Activated T-helper 1 cell treated with anti-CD3 and anti-CD28 coated beads, Interleukin-12 subunit alpha, Interleukin-12 subunit beta, Interleukin-2, Interleukin-4 antibody, amounts not matched to agents 30 ng/mL and 10 ng/mL and 1 ng/mL, durations not matched to agents 14 hours and 24 hours and 36 hours (primary cell): ENCODE measurements at places on chromosomes 5 and 9.

DNA sequence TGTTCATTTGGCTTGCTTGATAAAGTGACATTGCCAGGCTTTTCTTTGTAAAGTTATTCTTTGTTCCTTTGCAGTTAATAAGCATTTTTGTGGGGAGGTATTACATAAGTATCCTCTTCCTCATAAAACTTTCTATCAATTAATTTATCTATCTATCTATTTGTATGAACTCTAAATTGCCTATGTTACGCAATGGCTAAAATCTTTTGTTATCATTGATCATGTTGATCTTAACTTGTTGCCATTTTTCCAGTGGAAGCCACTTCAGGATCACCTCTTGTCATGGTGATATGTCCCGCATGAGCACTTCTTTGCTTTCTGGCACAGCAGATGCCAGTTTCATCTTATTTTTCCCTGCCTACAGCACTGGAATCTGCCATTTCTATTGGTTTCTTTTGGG, 436.7 kb upstream of the KIF2A start:
- H3K4me1 ChIP-seq = no peaks in the 10 kb centered on the region
- no peak for DNase-seq
- no peak overlapping the region for H3K27ac ChIP-seq

DNA sequence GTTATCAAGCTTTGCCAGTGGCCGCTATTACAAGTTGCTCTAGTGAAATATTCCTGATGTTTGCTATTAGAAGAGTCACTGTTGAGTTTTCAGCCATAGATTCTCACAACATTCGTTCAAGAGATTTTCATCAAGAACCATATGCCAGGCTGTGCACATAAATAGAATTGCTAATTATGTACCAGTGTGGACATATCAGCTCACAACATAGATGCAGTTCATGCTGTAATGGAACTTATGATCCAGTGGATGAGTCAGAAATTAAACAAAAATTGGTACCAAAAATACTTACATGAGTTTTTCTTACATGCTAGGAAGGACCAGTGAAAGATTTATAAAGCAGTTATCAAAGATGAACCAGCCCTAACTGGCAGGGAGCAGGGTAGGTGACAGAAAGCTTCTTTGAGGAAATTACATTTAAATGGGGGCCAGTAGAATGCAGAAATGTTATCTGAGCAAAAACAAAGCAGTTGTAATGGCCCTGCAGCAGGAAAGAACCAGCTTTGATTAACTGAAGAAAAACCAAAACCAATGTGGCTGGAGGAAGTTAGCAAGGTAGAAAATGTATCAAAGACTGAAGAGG, 404.2 kb downstream of the DNAH5 start:
- DNase-seq = no peak
- no peaks in the 10 kb centered on the region for H3K27me3 ChIP-seq
- no peaks in the 10 kb centered on the region for H3K4me1 ChIP-seq
- H3K36me3 ChIP-seq = no peaks in the 10 kb centered on the region
- no peak overlapping the region for H3K27ac ChIP-seq

DNA sequence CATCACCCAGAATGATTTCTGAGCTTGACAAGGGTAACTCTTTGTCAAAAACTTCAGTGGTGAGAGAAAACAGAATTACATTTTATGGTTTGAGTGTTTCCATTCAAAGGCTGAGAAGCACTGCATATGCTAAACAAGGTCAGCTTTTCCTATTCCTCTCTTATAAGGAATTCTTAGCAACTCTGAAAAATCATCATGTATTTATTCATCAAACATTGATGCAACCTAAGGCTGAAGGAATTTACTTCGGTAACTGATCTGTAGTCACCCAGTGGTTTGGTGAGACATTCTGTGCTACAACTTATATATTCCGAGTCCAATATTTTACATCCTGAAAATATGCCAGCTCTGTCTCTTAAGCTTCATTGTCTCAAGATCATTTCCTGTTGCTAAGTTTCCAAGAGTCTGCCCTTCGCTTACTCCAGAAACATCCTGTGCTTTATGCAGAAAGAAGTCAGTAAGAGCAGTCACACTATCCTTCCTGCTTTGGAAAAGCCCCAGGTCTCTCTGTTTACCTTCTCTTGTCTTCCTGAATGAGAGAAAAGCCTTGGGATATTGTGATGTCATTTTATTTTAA, 176.6 kb upstream of the TBCA start:
- H3K4me3 ChIP-seq = no peak overlapping the region
- no peaks in the 10 kb centered on the region for H3K36me3 ChIP-seq
- no peak overlapping the region for H3K27ac ChIP-seq

DNA sequence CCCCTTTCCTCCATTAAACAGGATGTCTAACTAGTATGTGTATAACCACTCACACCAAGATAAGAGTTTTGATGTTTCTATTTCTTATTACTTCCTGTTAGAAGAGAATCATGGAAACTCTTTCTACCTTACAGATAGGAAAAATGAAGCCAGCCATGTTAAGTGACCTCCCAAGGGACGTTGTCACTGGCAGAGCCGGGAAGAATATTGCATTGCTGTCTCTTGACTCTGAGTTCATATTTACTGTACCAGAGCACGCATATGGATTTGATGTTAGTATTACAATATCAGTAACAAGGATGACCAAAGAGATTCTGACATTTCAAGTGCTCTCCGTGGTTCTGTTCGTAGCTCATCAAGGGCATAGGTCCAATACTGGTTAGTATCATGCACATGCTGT, 12.5 kb upstream of the C5orf63 start:
- H3K27ac ChIP-seq = no peak overlapping the region
- no peak overlapping the region for H3K4me3 ChIP-seq
- H3K4me1 ChIP-seq = peaks cover 6% of the 10 kb centered on the region
- no peaks in the 10 kb centered on the region for H3K36me3 ChIP-seq
- peaks cover 6% of the 10 kb centered on the region for H3K27me3 ChIP-seq
- no peak for DNase-seq

DNA sequence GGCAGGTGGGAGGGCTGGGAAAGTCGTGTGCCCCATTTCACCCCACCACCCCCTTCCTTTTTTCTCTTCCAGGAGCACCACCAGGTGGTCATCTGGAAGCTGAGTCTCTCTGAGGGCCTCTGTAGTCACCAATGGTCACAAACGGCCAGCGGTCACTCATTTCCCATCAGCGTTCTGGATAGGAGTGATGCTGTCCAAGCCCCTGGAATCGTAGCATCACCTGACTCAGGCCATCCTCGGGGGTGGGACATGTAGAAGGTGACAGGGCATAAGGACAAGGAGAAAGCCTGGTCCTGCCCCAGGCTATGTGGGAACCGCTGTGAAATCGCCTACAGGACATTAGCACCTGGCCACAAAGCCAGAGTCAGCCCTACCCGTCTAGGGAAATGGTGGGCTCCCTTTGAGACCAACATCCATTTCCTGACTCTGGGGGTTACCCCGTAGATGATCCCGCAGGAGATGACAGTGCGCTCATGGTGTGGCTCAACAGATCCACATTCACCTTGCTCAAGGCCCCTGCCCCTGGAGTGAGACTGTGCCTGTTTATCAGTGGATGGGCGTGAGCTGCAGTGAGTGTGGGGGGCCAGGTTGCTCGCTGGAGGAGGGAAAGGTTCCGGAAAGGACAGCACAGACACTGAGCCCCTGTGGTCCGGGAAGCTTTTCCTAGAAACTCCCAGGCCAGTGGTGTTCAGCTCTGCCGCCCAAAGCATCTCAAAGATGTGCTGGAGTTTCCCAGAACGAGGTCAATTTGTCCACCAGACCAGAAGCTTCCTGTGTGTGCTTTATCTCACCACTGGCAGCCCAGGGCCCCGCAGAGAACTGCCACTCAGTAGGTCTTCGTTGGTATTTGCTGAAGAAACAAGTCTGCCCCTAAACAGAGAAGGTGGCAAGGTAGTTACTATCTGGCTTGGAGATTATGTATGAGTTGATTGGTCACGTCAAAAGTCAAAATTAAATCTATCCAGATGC, 61.1 kb upstream of the UNC5A start:
- H3K36me3 ChIP-seq = no peaks in the 10 kb centered on the region
- H3K27ac ChIP-seq = no peak overlapping the region
- peaks cover 10% of the 10 kb centered on the region for H3K4me1 ChIP-seq
- H3K27me3 ChIP-seq = peaks cover 33% of the 10 kb centered on the region
- H3K4me3 ChIP-seq = no peak overlapping the region
- DNase-seq = no peak

- no peak for DNase-seq
- H3K27me3 ChIP-seq = no peaks in the 10 kb centered on the region
- H3K36me3 ChIP-seq = peaks cover 30% of the 10 kb centered on the region
- H3K4me3 ChIP-seq = peak overlapping the region; percentile 95
- peak overlapping the region; percentile 74 for H3K27ac ChIP-seq
Observed at GRCh38 chr5:179822444-179822990, 1.8 kb downstream of the SQSTM1 start.

DNA sequence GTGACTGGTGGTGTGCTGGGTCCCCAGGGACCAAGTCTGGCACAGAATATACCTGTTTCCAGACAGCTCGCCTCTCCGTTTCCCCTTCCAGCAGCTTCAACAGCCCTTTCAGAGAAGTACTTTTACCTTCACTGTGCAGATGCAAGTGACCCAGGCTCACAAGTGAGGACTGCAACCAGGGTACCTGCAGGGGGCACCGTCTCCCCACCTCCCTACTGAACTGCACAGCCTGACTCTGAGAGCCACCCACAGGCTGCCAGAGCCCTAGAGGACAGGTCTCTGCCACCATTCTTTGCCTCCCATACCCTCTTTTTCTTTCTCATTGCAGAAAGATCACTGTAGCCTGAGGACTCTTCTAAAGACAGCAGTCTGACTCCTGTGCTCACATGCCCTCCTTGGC, 15.4 kb downstream of the IL9 start:
- H3K4me1 ChIP-seq = no peaks in the 10 kb centered on the region
- no peaks in the 10 kb centered on the region for H3K36me3 ChIP-seq
- H3K4me3 ChIP-seq = no peak overlapping the region
- H3K27me3 ChIP-seq = peaks cover 2% of the 10 kb centered on the region
- no peak overlapping the region for H3K27ac ChIP-seq

- no peak for DNase-seq
- H3K4me3 ChIP-seq = no peak overlapping the region
- H3K36me3 ChIP-seq = no peaks in the 10 kb centered on the region
- H3K4me1 ChIP-seq = no peaks in the 10 kb centered on the region
Observed at GRCh38 chr5:170704417-170705192, 78.9 kb upstream of the GABRP start.

GRCh38 chr9:33297432-33297831, 7.1 kb downstream of the NFX1 start:
- peaks cover 68% of the 10 kb centered on the region for H3K4me1 ChIP-seq
- peak overlapping the region; percentile 9 for H3K4me3 ChIP-seq
- peaks cover 54% of the 10 kb centered on the region for H3K36me3 ChIP-seq
- peak overlapping the region; percentile 67 for H3K27ac ChIP-seq
- no peaks in the 10 kb centered on the region for H3K27me3 ChIP-seq

DNA sequence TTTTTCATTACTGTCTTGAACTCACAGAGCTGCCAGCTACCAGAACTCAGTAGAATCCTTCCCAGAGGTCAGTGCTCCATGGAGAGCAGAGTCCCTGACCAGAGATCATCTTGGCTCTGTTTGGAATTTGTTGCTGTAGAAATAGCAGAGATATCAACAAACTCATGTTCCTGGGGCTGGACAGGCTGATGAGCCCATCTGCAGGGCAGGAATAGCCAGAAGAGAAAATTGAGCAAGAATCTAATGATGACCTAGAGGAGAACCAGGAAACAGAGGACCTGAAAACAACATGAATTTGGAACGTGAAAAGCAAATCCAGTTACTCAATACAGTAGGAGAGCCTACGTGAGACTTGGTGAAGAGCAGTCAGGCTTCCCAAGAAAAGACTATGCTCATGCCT, 437.8 kb downstream of the PLK2 start:
- no peaks in the 10 kb centered on the region for H3K36me3 ChIP-seq
- H3K27me3 ChIP-seq = no peaks in the 10 kb centered on the region
- no peak for DNase-seq
- H3K4me1 ChIP-seq = no peaks in the 10 kb centered on the region
- no peak overlapping the region for H3K4me3 ChIP-seq

- no peak overlapping the region for H3K27ac ChIP-seq
- no peaks in the 10 kb centered on the region for H3K27me3 ChIP-seq
- no peaks in the 10 kb centered on the region for H3K36me3 ChIP-seq
- no peak for DNase-seq
- H3K4me3 ChIP-seq = no peak overlapping the region
Observed at GRCh38 chr5:97838214-97838613, 655.2 kb upstream of the RIOK2 start.

- no peaks in the 10 kb centered on the region for H3K4me1 ChIP-seq
- no peaks in the 10 kb centered on the region for H3K27me3 ChIP-seq
- no peak overlapping the region for H3K27ac ChIP-seq
- no peak overlapping the region for H3K4me3 ChIP-seq
- no peaks in the 10 kb centered on the region for H3K36me3 ChIP-seq
- DNase-seq = no peak
Observed at GRCh38 chr9:71223953-71224538, 102.6 kb upstream of the TRPM3 start.

DNA sequence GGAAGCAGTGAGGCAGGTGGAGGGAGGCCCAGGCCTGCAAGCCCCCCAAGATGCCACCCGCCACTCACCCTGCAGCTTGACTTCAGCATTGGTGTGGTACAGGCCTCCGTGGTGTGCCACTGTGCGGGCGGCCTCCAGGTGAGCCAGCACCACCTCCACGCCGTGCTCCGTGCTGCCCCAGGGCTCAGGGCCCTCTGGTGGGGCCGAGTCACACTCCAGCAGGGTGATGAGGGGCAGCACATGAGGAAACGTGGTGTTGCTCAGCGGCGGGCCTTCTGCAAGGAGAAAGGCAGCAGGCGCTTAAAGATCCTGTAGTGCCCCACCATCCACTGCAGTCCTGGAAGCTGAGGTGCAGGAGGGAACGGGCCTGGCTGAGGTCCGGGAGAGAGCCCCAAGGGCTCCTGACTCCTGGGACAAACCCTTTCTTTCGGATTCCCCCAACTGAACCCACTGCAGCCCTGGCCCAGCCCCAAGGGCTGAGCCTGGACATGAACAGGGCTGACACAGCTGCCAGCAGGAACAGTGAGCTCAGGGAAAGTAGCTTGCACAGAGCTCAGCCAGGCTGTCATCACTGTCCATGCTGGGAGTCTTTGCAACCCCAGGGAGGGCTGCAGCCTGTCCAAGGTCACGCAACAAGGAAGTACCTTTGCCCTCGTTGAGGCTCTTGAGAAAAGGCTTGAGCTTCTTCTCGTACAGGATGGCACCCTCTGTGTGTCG, 4.7 kb upstream of the TOR2A start:
- H3K4me3 ChIP-seq = no peak overlapping the region
- peaks cover 6% of the 10 kb centered on the region for H3K4me1 ChIP-seq
- no peak for DNase-seq
- H3K27ac ChIP-seq = no peak overlapping the region
- H3K36me3 ChIP-seq = peaks cover 18% of the 10 kb centered on the region
- H3K27me3 ChIP-seq = no peaks in the 10 kb centered on the region

GRCh38 chr9:96062031-96062430, 186.5 kb downstream of the ERCC6L2 start:
- peaks cover 35% of the 10 kb centered on the region for H3K4me1 ChIP-seq
- H3K36me3 ChIP-seq = peaks cover 4% of the 10 kb centered on the region
- DNase-seq = no peak
- no peaks in the 10 kb centered on the region for H3K27me3 ChIP-seq
- peak overlapping the region; percentile 62 for H3K27ac ChIP-seq

GRCh38 chr9:78903581-78903980, 606.7 kb downstream of the PSAT1 start:
- no peak overlapping the region for H3K27ac ChIP-seq
- H3K4me1 ChIP-seq = no peaks in the 10 kb centered on the region
- no peak for DNase-seq
- H3K27me3 ChIP-seq = no peaks in the 10 kb centered on the region
- H3K36me3 ChIP-seq = no peaks in the 10 kb centered on the region

- H3K4me3 ChIP-seq = no peak overlapping the region
- DNase-seq = no peak
- no peak overlapping the region for H3K27ac ChIP-seq
- H3K4me1 ChIP-seq = no peaks in the 10 kb centered on the region
Observed at GRCh38 chr9:16930578-16930977, 60.1 kb upstream of the BNC2 start.
